ENCODE measurements at places on chromosomes 4 and X.

DNA sequence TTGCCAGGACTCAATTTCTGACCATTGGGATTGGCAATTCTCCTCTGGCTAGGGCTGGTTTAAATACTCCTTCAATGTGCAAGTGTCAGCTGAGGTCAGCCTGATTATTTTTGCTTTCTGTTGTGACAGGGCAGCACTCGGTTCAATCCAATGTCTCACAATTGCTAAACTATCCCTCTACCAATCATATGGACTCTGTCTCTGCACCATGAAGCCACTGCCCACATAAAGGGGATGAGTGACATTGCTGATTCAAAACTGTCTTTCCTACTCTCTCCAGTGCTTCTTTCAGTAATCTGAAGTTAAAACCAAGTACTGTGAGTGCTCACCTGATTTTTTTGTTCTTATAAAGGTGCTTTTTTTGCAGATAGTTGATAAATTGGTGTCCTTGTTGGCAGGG, 1030.7 kb downstream of the GLUD2 start:
- no peak for DNase-seq

DNA sequence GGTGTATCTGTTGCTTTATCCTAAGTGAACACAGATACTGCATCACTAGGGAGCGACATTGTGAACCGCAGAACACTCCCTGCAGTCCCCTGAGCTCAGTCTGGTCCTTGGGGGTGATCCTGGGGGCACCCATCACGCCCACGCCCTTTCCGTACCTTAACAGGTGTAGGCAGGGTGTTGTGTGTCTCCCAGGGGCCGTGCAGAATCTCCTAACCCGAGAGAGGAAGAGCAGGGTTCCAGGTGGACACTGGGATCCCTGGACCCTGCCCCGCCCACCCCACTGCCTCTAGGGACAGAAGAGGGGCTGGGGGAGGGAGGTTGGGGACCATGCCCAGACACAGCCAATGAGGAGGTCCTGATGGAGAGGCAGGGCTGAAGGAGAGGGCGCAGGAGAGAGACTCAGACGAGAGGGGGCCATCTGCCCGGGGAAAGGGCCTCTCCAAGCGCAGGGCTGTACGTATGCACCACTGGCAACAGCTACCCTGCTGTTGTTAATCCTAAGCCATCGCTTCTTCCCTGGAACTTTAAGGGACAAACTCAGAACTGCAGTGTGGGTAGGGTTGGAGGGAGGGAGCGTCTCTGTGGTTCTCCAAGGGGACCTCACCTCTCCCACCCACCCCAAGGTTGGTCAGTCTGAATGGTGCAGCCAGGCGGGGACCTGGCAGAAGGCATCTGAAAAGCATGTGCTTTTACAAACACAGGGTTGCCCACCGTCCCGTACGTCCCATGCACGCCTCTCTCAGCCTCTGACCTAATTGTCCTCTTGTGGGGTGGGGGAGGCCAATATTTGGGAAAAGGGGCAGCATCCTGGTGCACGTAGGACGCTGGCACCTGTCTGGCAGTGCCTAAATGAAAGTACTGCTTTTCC, 2.5 kb downstream of the P2RY8 start:
- peak; percentile 70 for DNase-seq

GRCh38 chr4:32624943-32625603, 1904.9 kb downstream of the PCDH7 start:
- DNase-seq: no peak

- DNase-seq: no peak
These were observed 616.9 kb downstream of the ANKRD50 start for GRCh38 chr4:124095621-124096020.

DNA sequence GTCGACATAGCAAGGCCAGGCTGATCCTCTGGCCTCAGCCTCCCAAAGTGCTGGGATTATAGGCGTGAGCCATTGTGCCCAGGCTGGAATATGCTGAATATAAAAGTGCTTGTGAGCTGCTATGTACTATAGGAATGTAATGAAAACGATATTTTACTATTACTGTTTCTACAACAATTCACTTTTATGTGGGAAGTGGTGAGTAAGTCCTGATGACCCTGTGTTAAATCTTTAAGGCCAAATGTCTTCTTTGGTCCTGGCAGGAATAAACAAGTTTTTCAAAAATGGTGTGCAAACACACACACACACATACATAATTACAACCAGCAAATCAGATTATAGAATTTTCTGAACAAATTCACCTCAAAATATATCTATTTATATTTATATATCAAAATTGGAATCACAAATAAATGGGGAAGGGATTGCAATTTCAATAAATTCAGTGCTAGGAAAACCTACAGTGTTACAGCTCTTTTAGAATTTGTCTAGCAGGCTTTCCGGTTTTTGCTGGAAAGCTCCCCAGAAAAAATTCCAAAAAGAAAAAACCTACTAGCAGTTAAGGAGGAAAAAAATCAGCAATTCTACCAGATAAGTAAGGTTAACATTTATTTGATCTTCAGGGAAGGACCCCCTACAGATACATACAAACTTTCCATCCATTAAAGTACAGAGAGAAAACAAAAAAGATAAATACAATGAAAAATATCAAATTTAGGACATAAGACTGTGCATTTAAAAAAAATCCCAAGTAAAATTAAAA, 17.9 kb downstream of the SMIM14 start:
- no peak for DNase-seq

DNA sequence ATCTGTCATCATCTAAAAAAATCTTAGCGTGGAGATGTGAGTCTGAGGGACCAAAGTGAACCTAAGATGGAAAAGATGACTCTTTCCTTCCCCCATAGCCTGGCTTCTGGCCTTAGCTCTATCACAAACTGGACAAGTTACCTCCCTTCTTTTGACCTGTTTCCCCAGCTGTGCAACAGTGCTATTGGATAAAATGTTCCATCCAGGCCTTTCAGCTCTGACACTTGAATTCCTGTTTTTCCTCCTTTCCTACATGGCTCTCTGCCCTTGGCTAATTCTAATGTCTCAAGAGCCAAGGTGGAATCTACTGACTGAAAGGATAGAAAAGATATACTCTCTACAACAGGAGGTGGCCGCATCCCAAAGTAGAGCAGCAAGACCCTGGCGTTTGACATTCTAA, 84.5 kb upstream of the ARHGEF9 start:
- DNase-seq: no peak

DNA sequence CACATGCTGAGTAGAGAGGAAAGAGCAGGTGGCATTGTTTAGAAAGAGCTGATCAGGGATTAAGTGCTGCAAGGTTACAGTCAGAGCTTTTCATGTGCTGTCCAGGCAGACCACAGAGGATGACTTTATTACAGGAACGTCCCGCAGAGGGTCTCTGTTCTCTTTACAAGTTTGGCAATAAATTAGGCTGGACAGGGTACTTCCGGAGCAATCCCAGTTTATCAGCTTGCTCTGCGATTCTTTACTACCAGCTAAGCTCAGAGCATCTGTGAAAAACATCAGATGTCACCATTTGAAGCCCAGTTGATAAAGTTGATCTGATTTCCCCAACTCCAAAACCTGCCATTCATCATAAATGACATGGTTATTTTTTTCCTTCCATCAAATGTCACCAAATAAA, 633.1 kb downstream of the NLGN4X start:
- no peak for DNase-seq

DNA sequence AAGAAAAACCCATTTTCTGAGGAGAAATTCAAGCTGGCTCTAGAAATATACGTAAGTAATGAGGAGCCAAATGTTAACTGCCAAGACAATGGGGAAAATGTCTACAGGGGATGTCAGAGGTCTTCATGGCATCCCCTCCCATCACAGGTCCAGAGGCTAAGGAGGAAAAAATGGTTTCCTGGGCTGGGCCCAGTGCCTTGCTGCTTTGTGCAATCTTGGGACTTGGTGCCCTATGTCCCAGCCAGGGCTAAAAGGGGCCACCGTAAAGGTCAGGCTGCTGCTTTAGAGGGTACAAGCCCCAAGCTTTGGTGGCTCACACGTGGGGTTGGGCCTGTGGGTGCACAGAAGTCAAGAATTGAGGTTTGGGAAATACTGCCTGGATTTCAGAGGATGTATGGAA, 17.2 kb upstream of the IGFBP7 start:
- no peak for DNase-seq

All from activated naive CD4-positive, alpha-beta T cell treated with anti-CD3 and anti-CD28 coated beads, Interleukin-2, amount 50 U/mL, for 72 hours (primary cell).